ENCODE measurements at places on chromosomes 1 and 21. TPM values are rescaled to one million over a fixed set of nuclear protein-coding genes. Genes with fewer than 3 reads are reported as not detected.

The SMIM11 gene
- 11.4 TPM for polyA plus RNA-seq

The ABCG1 gene
- polyA plus RNA-seq = 2.6 TPM

The CCDC185 gene
- not detected for polyA plus RNA-seq

The CORT gene
- polyA plus RNA-seq = 0.08 TPM

The SCMH1 gene
- 11.6 TPM for polyA plus RNA-seq

The GIPC2 gene
- polyA plus RNA-seq = 0.06 TPM

The LIN9 gene
- polyA plus RNA-seq = 9.0 TPM

The C1orf226 gene
- 0.33 TPM for polyA plus RNA-seq

The DIO1 gene
- not detected for polyA plus RNA-seq

The GJB5 gene
- not detected for polyA plus RNA-seq

Measured in A549 (cell line).